ENCODE measurements at places on chromosomes 2 and 18.

DNA sequence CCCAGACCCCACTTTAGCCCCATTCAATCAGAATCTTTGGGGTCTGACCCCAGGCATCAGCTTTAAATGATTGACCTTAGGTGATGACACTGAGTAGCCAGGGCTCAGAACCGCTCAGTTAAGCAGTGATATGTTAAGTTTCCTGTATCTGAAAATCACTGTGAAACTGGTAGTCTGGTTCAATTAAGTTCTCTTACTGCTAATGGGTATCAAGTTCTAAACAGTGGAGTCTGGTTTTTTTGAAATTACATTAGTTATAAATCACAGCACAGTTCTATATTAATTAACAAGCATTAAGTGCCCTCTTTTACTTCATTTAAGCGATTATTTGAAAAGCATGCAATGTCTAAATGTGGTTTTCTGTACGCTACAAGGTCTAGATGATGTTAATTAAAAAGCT, 117.9 kb downstream of the HAUS1 start:
- DNase-seq = no peak

DNA sequence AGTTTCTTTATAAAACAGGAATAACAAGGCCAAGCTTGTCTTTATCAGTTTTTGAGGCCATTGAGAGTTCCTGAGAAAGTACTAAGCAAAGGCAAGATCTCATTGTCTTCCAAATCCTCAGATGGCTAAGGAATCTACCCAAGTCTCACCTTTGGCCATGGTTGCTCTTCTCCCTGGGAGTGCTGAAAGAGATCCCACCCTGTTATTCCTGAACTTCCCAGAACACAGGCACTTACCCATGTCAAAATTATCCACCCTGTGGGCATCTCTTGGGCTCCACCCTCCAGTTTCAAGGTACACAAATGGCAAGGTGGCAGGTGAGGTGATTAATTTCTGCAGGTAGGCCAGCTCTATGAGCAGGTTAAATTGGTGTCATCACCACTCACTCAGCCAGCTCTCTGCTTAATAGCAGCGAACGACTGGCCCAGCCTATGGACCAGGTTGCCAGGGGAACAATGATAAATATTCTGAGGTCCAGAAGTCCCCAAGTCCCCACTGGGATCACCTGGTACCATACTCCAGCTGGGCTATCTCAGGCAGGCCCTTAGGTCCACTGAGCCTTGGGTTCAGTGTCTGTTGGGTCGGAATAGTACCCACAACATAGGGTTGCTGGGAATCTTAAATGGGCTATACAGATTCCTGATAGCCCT, 2.3 kb upstream of the SPRED2 start:
- no peak for DNase-seq

GRCh38 chr2:68367953-68368653, 3.0 kb downstream of the PLEK start:
- DNase-seq = no peak

DNA sequence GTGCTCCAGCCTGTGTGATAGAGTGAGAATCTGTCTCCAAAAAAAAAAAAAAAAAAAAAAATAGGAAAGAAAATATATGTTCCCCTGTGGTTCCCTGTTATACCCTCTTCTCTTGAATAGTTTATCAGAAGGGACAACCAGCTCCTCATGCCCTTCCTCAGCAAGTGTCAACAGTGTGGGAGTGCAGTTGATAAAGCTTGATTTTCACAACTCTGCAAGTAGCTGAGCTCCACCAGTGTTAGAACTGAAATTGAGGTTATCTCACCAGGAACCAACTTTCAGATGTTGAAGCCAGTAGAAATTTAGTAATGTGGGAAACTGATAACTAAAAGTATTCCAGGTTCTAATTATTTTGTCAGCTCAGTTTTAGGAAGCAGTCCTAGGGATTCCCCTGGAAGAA, 25.1 kb downstream of the NEDD4L start:
- DNase-seq = no peak

DNA sequence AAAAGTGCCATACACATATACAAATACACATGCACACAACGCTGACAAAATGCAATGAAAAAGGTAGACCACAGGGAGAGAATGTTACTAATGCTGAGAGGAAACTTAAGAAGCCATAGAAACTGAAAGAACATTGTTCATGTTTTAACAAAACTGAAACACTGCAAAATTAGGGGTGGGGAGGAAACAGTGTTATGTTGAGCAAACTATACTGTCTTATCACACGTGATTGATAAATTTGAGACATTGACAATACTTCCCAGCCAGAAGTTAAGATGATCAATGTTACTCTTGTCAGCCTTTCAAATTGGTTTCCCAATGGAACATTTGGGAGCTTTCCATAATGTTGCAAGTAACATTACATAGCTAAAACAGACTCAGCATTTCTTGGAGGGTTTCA, 165.5 kb downstream of the L3MBTL4 start:
- no peak for DNase-seq

DNA sequence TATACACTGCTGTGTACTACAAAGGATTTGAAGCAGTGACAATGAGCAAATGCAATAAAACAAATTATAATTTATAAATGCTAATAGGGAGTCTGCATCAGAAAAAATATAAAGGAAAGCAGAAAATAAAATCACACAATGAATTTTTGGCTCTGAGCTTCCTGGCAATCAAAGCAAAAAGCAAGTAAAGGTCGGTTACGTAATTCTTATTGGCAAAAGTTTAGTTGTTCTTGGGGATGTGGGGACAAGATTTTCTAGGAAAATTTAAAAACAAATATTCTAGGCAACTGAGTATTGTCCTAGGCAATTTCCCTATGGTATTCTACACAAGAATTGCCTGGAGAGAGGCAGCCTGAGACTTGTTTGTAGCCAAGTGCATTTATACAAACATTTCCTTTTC, 1.8 kb downstream of the ORC2 start:
- no peak for DNase-seq

- DNase-seq = no peak
Measured at GRCh38 chr2:11237122-11237521, 81.9 kb downstream of the SLC66A3 start.

DNA sequence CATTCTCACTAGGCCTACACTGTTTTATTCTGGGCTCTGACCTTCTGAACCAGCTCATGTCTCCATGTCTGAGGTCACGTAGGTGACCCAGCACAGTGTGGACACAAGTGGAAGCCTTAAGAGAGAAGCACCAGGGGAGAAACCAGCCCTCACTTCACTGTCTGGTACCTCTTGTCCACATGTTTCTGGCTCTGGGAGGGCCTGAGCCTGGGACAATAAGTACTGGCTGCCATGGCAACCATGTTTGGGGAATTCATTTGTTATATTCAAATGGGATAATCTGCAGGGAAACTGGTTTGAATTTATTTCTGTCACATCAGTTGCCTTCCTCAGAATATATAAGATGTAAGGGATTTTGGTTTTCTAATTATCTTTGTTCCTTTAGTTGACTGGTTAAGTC, 23.3 kb downstream of the MYO3B start:
- DNase-seq = no peak

DNA sequence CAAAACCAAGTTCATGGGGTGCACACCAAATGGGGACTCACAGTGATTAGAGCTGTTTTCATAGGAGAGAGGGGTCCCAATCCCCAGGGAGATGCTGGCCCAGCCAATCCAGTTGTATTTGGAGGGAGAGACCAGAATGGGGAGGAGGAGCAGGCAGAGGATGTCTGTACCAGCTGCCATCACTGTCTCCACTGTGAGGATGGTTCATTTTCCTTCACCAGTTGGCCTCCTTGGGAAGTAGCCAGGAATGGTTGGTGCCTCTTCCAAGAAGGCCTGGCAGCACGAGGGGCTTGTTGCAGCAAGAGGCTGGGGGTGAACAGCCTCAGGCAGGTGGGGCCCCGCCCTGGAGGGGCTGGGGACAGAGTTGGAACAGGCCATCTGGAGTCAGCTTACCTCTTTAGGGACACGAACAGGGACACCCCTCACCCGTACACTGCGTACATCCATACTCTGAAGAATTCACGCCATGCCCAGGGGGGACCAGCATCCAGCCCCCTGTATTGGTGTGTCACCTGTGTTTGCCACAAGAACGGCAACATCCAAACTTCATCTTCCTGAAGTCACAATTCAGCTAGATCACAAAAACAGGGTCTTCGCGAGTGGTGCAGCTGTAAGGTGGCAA, 161.7 kb upstream of the ZNF236 start:
- no peak for DNase-seq

GRCh38 chr2:237137626-237138323, 52.1 kb downstream of the COPS8 start:
- no peak for DNase-seq

DNA sequence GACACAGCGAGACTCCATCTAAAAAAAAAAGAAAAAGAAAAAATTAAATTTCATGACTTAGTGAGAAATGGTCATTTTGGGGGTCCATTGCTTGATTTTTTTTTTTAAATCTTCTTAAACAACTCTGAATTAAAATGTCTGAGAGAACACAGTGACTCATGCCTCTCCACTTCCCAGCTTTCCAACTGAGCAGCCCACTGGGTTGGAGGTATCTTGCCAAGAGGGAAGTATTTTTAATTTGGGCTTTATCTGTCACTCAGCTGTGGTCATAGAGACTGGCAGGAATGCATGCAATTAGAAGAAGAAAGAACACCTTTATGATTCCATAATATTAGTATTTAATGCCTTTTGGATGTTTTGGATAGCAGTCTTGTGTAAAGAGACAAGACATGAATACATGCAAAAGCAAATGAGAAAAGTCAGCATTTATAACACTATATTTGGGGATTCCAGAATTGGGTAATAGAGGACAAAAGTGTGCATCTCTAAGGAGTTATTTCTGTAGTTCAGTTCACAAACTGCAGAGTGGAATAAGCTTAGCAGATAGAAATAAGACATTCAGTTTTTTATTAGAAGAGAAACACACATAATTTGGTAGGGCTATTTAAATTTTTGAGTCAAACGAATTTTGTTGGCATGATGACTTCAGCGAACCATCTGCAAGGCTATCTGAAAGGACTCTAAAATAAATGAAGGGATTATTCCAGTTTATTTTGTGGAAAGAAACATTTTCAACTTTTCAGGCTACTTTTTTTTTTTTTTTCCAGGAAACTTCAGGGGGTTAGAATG, 254.8 kb downstream of the TGIF1 start:
- DNase-seq = no peak

GRCh38 chr2:192675681-192676080, 480.9 kb upstream of the TMEFF2 start:
- no peak for DNase-seq

DNA sequence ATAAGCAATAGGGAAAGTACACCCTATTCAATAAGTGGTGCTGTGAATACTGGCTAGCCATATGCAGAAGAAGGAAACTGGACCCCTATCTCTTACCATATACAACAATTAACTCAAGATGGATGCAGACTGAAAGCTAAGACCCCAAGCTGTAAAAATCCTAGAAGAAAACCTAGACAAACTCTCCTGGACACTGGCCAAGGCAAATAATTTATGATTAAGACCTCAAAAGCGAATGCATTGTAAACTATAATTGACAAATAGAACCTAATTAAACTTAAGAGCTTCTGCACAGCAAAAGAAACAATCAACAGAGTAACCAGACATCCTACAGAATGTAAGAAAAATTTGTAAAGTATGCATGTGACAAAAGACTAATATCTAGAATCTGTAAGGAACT, 41.1 kb upstream of the ASXL3 start:
- no peak for DNase-seq

- DNase-seq = no peak
Measured at GRCh38 chr2:98727369-98728087, 3.4 kb downstream of the MGAT4A start.

DNA sequence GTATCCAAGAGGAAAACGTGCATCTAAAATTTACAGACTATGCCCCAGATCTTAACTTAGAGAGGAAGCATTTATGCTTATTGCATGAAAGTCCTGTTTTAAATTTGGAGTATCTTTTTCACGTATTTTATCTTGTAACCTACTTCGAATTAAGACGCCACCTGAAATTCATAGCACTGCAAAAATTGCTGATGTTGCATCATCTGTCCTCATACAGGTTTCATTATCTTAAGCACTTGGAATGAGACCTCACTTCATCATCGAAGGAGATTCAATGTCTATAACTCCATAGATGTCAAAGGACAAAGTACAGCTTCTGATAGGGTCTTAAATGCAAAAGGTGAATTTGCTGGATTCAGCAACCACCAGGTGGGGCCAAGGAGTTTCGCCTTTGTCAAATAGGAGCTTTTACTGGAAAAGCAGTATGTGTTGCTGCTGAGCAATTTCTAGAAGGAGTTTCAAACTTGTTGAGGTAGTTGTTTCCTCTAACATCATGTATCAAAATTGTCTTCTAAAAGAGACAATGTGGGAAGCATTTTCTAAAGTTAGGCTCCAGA, 106.4 kb upstream of the CCDC85A start:
- DNase-seq = no peak

DNA sequence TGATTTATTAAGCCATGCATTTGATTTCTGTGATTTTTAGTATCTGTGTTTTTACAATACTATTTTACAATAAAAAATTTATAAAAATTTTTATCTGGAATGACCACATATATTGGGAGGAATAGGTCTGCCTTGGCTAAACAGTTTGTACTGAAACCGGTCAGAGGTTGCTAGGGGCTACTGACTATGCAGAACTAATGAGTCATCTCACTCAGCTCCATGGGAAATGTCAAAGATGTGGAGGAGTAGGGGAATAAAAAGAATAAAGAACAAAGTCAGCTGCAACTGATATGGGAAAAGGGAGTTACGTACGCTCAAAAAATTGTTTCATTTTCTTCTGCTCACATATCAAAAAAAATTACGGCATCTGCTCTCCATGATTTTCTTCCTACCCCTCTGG, 8.6 kb upstream of the TMEM163 start:
- DNase-seq = no peak

GRCh38 chr2:235171550-235172031, 219.8 kb downstream of the SH3BP4 start:
- DNase-seq = no peak

- no peak for DNase-seq
Measured at GRCh38 chr2:235616885-235617284, 123.0 kb downstream of the AGAP1 start.

GRCh38 chr2:217325816-217326215, 466.0 kb upstream of the TNP1 start:
- DNase-seq = no peak

DNA sequence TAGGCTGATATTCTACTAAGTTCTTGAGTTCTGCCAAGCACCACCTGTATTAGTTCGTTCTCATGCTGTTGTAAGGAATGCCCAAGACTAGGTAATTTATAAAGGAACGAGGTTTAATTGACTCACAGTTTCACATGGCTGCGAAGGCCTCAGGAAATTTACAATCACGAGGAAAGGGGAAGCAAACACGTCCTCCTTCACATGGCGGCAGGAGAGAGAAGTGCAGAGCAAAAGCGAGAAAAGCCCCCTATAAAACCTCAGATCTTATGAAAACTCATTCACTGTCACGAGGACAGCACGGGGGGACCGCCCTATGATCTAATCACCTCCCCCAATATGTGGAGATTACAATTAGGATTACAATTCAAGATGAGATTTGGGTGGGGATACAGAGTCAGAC, 47.7 kb upstream of the YWHAQ start:
- DNase-seq = no peak

GRCh38 chr2:173708806-173709205, 256.4 kb downstream of the SP3 start:
- DNase-seq = no peak

GRCh38 chr2:160632084-160632975, 138.7 kb upstream of the RBMS1 start:
- no peak for DNase-seq

Data from activated gamma-delta T cell treated with Interleukin-2 at 50 U/mL for 16 hours (primary cell).